DMS153 (cell line): ENCODE measurements at places on chromosomes 16 and 17.

DNA sequence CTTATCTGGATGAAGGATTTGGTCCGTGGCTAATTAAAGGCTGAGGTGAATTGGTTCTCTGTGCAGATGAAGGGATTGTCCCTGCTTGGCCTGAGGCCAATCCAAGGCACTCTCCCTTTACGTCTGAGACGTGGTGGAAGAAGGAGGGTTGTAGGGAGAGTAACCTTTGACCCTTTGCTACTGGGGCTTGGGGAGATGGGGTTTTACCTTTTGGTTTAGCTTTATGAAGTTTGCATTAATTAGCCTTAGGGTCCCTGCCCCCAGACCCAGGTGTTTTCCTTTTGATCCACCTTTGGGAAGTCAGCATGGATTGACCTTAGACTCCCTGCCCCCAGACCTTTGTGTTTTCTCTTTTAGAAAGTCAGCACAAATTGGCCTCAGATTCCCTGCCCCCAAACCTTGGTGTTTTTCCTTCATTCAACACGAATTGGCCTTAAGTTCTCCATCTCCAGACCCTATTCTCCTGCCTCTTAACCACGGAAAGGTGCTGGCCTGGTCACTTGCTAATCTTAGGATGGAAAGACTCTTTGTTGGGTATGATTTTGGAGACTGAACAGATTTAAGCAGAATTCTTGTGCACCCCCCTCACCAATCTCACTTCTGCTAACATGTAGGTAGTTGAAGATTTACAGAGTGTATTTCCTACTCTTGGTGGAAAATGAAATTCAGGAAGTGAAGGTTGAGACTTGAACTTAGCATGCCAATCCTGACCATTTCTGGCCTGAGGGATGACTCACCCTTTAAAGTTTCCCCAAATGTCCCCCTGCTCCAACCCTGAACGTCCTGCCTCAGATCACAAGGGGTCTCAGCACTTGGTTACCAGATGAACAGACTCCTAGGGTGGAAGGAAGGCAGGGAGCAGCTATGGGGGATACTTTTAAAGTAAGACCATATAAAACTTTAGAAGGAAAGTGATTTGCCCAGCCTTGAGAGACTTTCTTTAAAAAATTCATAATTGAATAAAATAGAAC lies 23.1 kb upstream of the MMD start:
- DNase-seq: no peak

GRCh38 chr16:7653746-7654461 lies 321.3 kb downstream of the RBFOX1 start:
- no peak for DNase-seq

DNA sequence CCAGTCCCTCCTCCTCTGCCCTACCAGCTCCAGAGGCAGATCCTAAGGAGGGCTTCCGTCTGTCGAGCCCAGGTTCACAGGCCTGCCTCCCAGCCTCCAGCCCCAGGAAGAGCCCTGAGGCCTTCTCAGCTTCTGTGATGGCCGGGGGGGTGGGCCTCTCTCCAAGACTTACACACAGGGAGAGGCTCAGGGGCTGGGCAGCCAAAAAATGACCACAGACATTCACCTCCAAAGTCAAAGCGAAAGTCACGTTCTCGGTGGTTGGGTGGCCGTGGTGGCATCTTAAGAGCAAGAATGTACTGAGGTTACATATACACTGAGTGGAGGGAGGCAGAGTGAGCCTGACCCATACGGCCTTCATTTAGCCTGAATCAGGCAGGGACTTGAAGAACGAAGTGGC lies 119.1 kb downstream of the CCDC182 start:
- DNase-seq: no peak

GRCh38 chr16:77171745-77172635 lies 19.0 kb upstream of the MON1B start:
- DNase-seq: peak; percentile 60

GRCh38 chr16:20875355-20875650 lies 24.9 kb downstream of the DCUN1D3 start:
- no peak for DNase-seq

- DNase-seq: peak; percentile 4
These were observed 18.1 kb upstream of the DHX40 start for GRCh38 chr17:59547131-59547915.

DNA sequence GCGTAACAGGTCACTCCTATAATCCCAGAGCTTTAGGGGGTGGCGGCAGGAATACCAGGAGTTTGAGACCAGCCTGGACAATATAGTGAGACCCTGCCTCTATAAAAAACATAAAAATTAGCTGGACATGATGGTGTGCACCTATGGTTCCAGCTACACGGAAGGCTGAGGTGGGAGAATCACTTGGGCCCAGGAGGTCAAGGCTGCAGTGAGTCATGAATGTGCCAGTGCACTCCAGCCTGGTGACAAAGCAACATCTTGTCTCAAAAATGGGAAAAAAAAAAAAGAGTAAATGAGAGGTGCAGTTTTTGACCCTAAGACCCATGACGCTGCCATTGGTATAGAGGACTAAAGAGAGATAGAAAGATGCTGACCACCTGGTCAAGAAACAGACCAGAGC lies 16.1 kb downstream of the PARN start:
- no peak for DNase-seq

DNA sequence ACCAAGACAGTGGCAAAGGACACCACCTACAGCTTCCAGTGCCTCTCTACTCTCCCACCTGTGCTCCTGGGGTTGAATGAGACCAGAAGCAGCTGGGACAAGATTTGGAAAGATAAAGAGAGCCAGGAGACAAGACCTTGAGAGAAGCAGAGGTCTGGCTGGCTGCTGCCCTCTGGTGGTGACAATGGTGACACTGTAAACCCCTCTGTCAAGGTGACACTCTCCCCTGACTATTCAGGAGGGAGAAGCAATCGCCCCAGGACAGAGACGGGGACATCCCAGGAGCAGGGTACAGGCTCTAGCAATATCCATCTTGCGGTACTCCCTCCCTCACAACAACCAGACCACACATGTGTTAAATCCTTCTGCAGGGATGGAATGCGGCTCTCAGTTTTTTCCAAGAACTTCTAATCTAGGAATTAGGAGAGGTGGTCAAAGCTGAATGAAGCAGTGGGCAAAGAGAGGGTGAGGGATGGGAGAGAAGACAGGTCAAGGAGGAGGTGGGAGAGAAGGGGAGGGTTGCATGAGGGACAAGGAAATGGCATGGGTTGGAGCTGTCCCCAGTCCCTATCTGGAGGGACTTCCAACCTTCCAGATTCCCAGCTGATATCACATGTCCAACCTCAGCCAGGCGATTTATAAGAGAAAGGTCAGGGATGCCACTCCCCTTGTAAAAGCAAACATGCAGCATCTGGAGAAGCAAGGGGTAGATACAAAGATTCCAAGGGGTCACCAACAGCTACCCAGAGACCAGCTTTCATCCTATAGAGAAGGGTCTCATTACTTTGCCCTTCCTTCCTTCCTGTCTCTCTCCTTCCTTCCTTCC lies 2.9 kb downstream of the PHOSPHO1 start:
- DNase-seq: peak; percentile 18

- no peak for DNase-seq
These were observed 154.4 kb downstream of the AXIN2 start for GRCh38 chr17:65407017-65407416.

DNA sequence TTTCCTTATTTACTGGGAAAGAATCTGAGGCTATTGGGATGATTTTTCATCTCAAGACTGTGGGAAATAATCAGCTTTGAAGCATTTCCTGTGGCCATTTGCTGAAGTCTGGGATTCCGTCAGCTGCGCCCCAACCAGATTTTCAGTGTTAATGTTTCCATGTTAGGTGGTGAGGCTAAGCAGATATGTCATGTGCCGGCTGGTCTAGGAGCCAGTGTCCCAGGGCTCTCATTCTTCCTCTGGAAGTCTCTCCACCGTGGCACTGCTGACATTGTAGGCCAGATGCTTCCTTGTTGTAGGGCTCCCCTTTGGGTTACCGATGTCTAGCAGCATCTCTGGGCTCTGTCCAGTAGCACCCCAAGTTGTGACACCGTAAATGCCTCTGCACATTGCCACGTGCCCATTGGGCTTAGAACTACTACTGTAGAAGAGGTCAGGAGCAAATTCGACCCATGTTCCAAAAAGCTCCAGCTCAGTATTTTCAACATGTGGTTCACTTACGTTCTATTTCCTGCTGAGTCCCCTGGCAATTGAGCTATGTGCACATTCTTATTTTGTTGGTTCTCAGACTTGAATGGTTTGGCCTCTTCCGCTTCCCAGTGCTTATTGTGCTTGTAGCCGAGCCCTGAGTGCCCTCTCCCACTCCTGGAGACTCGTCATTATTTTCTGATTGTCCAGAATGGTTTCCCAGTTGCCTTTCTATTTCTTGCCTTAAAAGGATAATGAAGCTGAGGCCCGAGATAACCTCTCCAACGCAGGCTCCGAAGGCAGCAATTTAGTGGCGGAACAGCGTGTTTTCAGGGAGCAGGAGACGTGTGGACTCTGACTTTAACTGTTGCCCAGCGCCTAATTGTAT lies 82.2 kb downstream of the SPECC1 start:
- DNase-seq: no peak

DNA sequence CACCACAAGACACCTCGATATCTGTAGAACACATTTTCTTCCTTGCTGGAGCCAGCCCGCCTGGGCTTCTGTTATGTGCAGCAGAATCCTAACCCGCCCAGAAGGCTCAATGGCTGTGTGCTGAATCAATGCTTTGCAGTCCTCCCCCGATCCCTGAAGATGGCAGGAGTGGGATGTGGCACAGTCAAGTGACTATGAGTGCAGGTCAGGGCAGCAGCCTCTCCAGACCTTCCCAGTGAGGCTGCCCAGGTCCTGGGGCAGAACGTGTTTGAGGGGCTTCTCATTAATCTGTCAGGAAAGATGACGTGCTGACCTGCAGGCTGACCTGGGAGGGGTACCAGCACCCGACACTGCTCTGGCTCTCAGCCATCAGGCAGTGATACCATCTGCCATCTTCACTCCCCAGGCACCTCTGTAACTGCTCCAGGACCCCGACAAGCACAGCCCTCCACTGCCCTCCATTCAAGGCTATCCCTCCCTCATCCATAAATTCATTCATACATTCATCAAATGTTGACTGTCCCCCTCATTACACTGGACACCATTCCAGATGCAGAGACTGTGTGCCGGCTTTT lies 35.2 kb downstream of the LRRC75A start:
- DNase-seq: no peak

GRCh38 chr16:59236804-59237458 lies 502.8 kb upstream of the GOT2 start:
- no peak for DNase-seq

DNA sequence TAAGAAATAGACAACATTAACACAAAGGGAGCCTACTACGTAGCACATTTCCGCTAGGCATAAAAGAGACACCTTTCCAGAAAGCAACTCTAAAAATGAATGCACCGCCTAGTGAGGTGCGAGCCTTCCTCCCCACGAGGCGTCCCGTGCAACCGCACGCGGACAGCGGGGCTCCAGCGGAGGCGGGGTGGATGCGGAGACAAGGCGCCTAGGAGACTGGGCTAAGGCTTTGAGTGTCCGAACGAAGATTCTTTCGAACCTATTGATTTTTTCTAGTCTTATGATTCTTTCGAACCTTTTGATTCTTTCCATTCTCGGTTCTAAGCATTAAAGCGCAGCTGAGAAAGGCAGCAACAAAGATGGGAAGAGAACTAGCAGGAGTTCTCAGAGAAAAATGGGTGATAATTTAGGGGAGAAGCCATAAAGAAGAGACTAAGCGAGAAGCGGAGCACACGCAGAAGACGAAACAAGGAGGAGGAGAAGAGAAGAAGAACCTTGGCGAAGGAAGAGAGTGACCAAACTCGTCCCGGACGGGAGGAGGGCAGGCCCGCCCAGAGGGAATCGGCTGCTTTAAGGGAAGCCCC lies 394 bp upstream of the CPD start:
- DNase-seq: no peak

- no peak for DNase-seq
These were observed 82.9 kb upstream of the CBX4 start for GRCh38 chr17:79922116-79922601.

GRCh38 chr16:73717266-73717974 lies 579.2 kb upstream of the PSMD7 start:
- DNase-seq: no peak

DNA sequence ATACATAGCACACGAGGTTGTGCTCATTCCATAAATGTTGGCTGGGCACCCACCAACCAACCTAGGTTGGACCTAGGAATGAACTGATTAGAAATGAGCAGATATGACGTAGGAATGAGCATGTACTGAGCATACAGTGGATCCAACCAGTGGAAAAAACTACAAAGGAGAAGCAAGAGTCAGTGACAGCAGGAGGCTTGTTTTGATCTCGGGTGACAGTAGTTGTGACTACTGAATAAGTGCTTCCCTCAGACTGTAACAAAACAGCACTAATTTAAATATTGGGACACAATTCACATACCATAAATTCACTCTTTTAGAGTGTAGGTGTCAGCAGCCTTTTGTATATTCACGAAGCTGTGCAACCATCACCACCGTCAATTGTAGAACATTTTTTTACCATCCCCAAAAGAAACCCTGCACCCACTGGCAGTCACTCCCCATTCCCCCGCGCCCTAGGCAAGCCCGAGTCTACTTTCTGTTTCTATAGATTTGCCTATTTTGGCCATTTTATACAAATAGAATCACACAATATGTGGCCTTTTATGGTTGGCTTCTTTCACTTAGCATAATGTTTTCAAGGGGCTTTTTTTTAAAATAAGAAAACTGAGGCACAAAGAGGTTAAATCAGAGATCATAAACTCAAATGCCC lies 7.0 kb downstream of the VAC14 start:
- no peak for DNase-seq

- no peak for DNase-seq
These were observed 92.0 kb downstream of the ABCA8 start for GRCh38 chr17:68863091-68863652.

GRCh38 chr17:60006160-60006559 lies 41.6 kb upstream of the RNFT1 start:
- no peak for DNase-seq

DNA sequence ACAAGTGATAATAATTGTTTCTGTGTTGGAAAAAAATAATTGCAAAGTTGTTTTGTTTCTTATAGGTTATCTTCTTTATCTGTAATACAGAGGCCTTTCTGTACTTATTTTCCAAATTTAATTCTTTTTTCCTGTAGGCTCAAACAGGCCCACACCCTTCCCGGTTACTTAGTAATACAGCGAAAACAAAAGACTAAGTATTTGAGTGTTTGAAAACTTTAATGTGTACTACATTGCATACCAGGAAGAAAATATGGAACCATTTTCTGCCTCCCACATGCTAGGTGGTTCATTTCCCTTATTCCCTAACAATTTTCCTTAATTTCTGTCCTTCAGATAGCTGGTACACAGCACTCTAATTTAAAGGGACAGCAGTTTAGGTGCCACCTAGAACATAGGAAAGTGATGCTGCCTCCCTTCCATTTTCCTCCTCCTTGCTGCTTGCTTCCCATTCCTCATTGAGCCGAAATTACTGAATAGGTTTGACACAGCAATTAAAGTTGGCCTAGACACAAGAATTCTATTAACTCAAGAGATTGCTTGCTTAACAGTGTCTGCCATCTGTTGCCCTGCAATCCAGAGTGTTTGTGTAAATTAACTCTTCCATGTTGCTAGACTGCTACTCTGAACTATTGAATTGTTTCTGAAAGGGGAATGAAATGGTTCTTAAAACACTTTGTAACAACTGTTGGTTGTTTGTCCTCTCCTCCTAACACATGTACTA lies 24.2 kb downstream of the CYB5B start:
- peak; percentile 8 for DNase-seq
